ENCODE measurements at places on chromosomes 6 and 20.

- DNase-seq: no peak
These were observed 9.8 kb upstream of the ZNFX1 start for GRCh38 chr20:49287555-49288249.

GRCh38 chr6:19891451-19891850 is 54.3 kb downstream of the ID4 start:
- no peak for DNase-seq

DNA sequence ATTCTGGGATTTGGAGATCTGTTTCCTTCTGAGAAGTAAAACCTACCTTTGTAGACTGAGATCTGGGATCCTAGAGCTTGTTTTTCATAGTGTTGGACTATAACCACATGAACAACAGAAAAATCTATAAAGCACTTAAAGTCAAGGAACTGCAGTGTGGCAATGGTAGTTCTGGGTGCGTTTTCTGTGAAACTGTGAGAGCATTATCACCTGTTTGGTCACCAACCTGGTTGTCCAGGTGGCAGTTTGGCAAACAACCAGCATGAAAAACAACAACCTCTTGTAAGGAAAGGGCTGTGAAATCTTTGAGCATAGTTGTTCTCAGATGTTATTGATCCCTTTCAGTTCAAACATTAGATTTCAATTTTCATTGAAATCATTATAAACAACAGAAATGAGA is 215.8 kb upstream of the CITED2 start:
- no peak for DNase-seq

- DNase-seq: no peak
These were observed 39.4 kb upstream of the KCNK16 start for GRCh38 chr6:39361657-39362486.

- DNase-seq: no peak
These were observed 27.5 kb upstream of the PBOV1 start for GRCh38 chr6:138245751-138246150.

- no peak for DNase-seq
These were observed 56.4 kb downstream of the CD24 start for GRCh38 chr6:106918115-106918514.

- no peak for DNase-seq
These were observed 451.5 kb upstream of the CITED2 start for GRCh38 chr6:139825935-139826374.

DNA sequence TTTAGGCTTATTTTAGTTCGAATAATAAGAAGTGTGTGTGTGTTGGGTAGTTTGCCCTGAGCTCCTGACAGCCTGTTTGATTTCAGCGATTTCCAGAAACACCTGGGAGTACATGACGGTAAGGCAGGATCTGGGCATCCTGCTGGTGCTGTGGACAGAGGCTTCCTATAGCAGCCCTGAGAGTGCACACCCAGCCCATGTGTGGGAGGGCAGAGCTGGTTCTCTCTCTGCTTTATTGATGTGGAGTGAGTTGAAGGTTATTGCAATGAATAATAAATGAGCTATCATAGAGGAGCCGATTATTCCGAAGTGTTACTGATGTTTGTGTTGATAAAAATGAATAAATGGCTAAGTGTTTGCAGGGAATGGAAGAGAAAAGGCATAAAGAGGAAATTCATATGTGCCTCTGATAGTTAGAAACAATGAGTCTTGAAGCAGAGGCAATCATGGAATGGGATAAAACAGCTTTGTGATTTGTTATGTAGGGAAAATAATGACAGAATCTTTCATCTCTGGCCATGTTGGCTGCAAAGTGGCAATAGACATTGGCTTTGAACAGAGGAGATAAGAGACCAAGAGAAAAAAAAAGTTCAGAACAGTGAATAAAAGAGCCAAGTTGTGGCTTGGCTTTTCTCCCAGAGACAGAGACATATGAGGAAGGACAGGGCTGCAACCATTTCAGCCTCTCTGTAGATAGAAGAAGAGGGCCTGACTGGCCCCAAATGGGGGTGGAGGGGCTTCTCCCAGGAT is 166.2 kb upstream of the CHD6 start:
- no peak for DNase-seq

- DNase-seq: no peak
These were observed 53.6 kb upstream of the AGPAT4 start for GRCh38 chr6:161327360-161327953.

- no peak for DNase-seq
These were observed 2.0 kb downstream of the ZNF335 start for GRCh38 chr20:45969712-45970634.

- DNase-seq: no peak
These were observed 68.7 kb downstream of the SYTL3 start for GRCh38 chr6:158718461-158719046.

- DNase-seq: no peak
These were observed 17.9 kb downstream of the TAF4 start for GRCh38 chr20:62047666-62048345.

- DNase-seq: no peak
These were observed 34.0 kb downstream of the ELOVL4 start for GRCh38 chr6:79913369-79913768.

GRCh38 chr20:25499855-25500434 is 85.4 kb downstream of the NINL start:
- DNase-seq: no peak

GRCh38 chr6:125499535-125499934 is 197.8 kb upstream of the HDDC2 start:
- DNase-seq: no peak

DNA sequence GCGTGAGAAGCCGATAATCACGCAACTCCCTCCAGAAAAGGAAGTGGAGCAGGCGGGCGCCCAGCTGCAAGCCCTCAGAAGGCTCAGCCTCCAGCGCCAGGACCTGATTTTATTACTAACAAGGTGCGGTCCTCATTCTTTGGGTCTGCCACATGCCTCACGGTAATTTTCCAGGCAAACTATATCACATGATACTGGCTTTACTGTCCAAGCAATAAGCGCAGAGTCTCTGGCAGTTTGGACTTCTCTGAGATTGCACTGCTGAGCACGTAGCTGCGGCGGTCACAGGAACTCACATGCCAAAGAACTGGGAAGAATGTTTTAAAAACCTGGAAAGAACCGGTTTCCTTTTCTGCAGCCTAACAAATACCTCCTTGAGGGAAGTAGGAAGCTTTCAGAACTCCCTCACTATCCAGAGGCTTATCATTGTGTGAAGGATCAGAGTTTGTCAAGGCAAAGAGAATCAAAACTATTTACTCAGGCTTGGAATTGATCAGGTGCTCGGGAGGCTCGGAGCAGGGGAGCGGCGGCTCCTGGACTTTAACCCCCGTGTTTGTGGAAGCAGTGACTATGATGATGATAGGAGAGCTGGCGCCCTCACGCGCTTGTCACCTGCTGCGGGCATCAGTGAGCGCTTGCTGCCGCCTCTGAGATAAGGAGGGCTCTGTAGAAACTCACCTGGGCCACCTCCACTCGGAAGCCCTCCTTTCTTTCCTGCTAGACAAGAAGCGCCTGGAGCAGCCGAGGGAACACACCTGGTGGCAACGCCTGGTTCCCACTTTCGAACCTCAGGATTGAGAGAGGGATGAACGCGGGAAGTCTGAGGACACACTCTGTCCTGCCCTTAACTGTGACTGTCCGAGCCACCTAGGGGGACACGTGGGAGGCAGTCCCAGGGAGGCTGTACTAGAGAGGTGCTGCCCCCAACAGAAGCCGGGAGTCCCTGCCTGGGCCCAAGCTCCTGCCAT is 27.2 kb upstream of the SYNJ2 start:
- no peak for DNase-seq

DNA sequence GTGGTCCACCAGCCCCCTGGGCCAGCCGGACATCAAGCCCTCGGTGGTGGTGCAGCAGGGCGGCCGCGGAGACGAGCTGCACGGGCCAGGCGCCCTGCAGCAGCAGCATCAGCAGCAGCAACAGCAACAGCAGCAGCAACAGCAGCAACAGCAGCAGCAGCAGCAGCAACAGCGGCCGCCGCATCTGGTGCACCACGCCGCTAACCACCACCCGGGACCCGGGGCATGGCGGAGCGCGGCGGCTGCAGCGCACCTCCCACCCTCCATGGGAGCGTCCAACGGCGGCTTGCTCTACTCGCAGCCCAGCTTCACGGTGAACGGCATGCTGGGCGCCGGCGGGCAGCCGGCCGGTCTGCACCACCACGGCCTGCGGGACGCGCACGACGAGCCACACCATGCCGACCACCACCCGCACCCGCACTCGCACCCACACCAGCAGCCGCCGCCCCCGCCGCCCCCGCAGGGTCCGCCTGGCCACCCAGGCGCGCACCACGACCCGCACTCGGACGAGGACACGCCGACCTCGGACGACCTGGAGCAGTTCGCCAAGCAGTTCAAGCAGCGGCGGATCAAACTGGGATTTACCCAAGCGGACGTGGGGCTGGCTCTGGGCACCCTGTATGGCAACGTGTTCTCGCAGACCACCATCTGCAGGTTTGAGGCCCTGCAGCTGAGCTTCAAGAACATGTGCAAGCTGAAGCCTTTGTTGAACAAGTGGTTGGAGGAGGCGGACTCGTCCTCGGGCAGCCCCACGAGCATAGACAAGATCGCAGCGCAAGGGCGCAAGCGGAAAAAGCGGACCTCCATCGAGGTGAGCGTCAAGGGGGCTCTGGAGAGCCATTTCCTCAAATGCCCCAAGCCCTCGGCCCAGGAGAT is 1.0 kb downstream of the POU3F2 start:
- no peak for DNase-seq

DNA sequence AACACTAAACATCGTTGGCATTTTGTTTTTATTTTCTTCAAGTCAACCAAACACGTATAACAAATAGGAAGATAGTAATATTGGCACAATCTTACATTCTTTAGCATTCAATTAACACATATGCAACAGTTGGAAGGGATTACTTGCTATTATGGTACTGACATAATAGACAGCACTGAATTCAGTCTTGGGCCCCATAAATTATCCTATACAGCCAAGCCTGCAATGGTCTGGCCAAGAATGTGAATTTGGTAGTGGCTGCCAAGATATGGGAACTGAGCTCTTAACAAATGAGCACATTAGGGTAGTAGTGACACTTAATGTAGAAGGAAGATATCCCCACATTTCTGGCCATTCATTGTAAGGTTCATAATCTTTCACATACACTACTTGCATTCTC is 44.8 kb upstream of the ARHGAP18 start:
- DNase-seq: no peak

DNA sequence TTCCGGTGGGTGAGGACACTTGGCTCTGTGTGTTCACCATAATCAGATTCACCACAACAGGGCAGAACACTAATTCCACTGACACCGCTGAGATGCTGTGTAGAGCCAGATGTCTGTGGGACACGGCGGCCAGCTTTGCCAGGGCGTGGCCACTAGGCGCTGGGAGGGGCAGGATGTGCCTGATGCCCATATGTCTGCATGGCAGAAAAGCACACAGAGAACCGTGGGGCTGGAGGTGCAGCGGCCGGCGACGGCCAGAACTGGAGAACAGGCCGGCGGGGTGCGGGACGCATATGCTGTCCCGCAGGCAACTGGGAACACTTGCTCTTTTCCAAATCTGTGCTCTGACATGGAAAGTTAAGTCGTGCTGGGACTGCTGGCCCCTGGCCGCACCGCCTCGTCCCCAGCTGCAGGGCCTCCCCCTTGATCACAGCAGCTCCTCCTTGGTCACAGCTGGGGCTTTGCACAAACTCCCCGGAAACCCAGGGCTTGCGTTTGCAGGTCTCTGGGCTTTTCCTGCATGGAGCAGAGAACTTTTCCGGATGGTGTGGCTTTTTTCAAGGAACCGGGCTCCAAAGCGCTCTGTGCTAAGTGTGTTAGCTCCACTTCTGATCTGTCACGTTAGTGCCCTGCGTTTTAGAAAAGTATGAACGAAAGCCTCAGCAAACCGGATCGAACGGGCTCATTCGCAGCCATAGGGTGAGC is 31.1 kb downstream of the NTSR1 start:
- no peak for DNase-seq

GRCh38 chr20:48234951-48235350 is 449.7 kb upstream of the SULF2 start:
- DNase-seq: no peak

GRCh38 chr6:25302151-25302550 is 23.0 kb downstream of the CARMIL1 start:
- no peak for DNase-seq

- no peak for DNase-seq
These were observed 70.3 kb downstream of the PKHD1 start for GRCh38 chr6:52016915-52017748.

DNA sequence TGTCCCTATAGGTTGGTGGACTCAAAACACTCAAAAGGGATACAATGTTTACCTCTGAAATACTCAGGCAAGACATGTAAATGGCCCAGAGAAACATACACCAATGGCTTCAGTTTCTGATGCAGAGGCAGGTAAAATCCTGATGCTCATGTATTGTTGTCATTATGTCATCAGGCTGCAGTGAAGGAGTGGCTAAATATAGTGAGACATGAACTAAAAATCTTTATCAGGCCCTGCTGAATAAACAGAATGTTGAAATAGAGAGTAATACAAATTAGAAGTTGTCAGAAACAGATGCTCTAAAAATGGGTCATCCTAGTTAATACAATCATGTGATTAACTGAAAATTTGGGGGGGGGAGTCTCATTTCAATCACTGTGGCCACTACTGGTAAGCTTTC is 20.4 kb downstream of the PTPRK start:
- DNase-seq: no peak

GRCh38 chr20:63567136-63567385 is 7.0 kb downstream of the HELZ2 start:
- DNase-seq: no peak

GRCh38 chr20:51876313-51876940 is 74.1 kb upstream of the SALL4 start:
- DNase-seq: no peak

- no peak for DNase-seq
These were observed 37.0 kb upstream of the IER3 start for GRCh38 chr6:30781395-30781742.

GRCh38 chr6:34855463-34855862 is 32.4 kb downstream of the TAF11 start:
- no peak for DNase-seq

GRCh38 chr6:136371959-136372358 is 82.3 kb upstream of the BCLAF1 start:
- no peak for DNase-seq

DNA sequence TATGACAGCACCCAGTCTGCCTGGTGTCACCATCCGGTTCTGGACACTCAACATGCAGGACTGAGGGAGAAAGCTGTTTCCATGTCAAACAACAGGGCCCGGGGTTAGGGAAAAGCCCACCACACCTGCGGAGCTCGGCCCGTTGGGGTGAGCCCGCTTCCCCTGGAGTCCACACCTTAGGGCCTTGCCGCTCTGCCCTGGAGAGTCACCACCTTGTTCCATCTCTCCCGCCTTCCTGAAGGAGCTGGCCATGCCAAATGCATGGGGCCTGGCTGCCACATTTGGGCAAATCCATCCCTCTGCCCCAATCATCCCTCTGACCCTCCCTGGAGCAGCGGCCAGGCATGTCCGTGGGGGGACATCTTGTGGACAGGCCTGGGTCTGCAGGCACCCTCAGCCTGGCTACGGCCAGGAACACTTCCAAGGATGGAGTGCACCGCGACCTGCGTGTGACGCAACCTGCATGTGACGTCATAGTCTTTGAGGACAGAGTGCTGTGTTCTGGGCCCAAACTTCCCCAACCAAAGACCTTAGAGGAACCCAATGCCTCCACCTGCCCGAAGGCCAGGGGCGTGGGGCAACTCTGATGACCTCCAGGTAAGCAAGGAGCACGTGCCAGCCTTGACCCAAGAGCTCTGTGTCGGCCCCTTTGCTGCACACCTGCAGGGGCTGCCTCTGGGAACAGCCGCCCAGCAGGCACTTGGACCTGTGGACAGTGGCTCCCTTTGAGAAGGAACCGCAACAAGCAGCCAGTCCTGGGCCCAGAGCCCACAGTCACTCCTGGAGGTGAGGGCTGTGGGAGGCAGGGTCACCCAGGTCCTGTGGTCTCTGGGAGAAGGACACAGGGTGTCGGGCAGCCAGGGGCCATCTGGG is 1.7 kb downstream of the CABLES2 start:
- DNase-seq: no peak
